ENCODE measurements at places on chromosomes 7 and 10.

- DNase-seq, result no peak
These were observed 66.2 kb downstream of the NAMPT start for GRCh38 chr7:106218546-106218945.

DNA sequence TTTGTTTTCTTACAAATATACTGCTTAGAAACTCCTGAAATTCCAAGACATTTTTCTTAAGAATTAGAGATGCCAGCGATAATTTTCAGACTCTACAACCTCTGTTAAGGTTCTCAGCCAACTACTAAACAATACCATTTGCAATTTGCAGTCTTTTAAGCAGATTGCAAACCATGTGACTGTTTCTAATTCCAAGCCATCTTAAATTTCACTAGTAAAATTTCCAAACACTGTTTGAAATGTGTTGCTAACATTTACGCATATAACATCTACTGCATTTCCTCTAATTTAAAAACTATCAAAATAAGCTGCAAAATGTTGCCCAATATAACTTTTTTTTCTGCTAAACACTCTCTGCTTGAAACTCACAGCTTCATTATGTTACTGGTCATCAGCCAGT, 56.0 kb upstream of the MACROH2A2 start:
- no peak for DNase-seq

DNA sequence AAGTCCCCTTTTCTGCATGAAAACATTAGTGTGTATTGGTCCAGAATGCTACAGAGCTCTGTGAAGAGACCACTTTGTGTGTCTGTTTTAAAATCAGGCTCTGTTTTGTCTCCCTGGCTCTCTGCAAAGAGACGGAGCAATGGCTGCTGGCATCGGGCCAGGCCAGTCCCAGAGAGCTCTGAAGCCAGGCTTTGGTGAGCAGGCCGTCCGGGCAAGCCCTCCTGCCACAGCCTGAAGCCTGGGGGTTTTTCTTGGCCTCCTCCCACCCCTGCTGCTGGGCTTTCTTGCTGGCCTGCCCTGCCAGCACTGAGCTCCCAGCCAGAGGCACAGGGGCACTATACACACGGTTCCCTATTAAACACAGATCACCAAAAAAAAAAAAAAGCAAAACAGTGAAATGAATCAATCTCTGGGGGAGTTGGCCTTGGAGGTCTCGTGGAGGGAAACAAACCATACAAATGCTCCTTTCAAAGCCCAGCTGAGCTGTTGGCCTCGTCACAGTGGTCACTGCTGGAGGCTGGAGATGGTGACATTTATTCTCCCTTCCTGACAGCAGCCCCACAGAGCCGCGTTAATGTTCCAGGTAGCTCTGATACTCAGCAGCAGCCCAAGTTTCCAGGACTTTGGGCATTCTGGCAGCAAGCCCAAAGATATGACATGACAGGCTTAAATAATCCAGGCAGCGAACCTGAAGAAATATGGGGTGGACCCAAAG, 237.2 kb downstream of the TCF7L2 start:
- DNase-seq, result no peak

DNA sequence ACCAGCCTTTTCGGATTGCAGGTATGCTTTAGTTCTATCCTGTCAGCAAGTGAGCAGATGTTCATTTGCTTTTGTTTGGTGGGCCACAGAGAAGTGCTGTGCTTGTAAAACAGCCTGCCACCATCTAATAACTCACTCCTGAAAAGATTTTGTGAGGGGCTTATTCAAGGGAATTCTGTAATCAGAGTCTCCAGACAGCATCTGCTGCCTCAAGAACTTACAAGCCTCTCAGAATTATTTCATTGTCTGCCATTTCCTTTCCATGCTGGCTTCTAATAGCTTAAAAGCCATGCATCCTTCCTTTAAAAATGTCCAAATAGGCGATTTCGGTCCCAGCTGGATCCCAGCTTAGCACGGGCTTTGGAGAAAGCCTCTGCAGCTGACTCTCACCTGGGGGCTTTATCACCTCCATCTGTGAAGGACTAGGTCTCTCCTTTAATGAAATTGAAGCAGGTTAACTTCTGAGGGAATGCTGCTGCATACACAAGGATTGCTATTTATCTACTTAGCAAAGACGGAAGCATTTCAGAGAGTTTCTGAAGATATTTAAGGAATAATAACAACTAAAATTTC, 48.0 kb downstream of the MALRD1 start:
- DNase-seq, result no peak

DNA sequence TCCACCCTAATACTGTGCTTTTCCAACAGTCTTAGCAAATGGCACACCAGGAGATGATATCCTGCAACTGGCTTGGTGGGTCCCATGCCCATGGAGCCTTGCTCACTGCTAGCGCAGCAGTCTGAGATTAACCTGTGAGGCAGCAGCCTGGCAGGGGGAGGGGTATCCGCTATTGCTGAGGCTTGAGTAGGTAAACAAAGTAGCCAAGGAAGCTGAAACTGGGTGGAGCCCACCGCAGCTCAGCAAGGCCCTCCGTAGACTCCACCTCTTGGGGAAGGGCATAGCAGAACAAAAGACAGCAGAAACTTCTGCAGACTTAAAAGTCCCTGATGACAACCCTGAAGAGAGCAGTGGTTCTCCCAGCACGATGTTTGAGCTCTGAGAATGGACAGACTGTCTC, 399.0 kb downstream of the CCSER2 start:
- DNase-seq, result no peak

GRCh38 chr7:63096141-63096540, 902.5 kb upstream of the ZNF722 start:
- DNase-seq, result no peak

DNA sequence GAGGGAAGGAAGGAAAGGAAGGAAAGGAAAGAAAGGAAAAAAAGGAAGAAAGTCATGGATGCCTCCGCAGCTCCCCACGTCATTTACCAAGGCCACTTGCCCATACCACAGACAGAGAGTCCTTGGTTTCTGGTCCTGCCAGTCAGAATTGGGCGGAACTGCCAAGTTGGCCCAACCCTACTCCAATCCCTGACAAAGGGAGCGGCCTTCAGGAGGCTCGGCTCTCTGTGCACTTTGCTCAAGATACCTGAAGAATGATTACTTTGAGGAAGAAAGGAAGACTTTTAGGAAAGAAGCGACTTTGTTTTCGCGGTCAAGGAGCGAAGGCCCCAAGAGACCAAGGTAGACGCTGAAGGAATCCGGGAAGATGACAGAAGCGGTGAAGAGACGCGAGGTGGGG, 49.1 kb upstream of the FXYD4 start:
- DNase-seq, result no peak

DNA sequence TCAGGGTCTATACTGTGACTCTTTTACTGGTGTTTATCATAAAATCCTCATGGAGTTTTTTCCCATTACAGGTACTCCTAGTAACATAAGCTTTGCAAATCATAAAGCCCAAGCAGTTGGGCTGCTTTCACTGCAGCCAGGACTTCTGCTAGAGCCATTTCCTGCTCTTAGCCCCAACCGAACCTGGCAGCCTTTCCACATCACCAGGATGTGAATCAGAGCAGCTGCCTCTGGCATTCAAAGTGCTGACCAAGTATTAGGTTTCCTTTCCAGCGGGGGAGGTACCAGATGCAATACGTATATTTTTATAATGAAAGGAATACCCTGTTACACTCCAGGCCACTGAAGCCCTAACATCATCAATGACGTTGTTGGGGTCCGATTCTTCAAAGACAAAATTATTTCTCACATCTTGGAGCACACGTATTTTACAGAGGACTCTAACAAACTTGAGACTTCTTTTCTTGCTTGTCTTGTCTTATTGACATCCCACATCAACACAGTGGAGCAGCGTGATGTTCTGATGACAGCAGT, 3.6 kb upstream of the HTR5A start:
- no peak for DNase-seq

DNA sequence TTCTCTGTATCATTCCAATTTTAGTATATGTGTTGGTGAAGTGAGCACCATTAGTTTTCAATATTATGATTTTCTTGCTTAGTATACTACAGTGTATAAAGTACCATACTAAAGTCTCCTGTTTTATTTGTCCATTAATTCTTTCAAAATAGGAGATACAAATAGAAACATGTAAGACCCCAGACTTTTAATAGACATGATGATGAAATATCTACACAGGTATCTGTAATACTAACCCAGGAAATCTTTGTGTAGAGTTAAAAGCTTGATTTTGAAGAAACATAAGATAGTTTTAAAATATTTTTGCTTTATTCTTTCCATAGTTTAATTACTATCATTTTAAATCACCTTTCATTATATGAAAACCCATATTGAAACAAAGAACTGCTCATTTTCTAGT, 133.8 kb upstream of the WNT16 start:
- DNase-seq, result no peak

DNA sequence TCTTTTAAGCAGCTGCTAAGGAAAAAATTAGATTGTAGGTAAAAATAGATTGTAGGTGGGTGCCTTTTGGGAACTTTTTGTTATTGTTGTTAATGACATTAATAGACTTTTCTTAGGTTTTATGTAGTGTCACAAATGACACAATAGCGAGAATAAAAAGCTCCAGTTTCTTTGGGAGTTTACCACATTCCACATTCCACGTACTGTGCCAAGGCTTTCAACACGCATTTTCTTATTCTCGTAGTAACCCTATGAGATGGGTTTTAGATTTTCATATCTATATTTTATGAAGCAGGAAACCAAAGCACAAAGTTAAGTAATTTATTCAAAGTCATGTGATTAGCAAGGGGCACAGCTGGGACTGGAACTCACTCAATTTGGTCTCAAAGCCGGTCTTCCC, 103.8 kb downstream of the XRCC2 start:
- DNase-seq, result no peak

DNA sequence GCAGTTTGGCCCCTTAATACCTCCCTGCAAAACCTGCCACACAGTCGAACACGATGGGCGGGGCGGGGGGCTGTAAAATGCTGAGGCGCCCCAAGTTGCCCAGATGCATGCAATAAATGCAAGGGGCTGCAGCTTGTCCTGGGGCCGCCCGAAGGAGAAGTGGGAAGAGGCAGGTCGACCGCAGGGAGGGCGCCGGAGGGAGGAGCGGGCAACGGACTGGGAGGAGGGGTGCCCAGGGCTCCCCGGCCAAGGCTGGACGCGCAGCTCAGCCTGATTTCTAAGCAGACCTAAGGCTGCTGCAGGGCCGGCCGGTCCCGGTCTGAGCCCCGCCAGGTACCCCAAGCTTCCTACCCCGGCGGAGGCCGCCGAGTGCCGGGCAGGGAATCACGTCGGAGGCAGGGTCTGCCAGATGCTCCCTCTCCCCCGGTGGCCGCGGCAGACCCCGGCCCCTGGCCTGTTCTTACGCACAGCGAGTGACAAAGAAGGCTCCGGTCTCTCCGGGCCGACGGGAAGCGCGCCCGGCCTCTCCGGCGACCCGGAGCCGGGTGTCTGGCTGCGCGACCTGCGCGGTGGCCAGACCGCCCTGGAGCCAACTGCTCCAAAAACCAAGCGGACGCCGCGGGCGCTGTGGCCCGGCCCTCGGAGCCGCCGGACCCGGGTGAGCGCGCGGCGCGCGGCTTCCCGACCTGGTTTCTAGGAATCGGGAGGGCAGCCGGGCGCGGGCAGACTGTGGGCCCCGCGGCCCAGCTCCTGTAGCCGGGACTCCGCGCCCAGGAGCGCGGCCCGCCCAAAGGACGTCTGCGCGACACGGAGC, 744 bp upstream of the EBF3 start:
- no peak for DNase-seq

- no peak for DNase-seq
These were observed 7.8 kb upstream of the SFTPA1 start for GRCh38 chr10:79602953-79603352.

GRCh38 chr10:126074291-126074690, 177.9 kb downstream of the FANK1 start:
- no peak for DNase-seq
